Cerebellum (tissue), 4 donors: ENCODE measurements at places on chromosomes 1 and 21. TPM values are rescaled to one million over a fixed set of nuclear protein-coding genes. Genes with fewer than 3 reads are reported as not detected.

GRCh38 chr1:174204697-174205308 lies 45.5 kb downstream of the RABGAP1L start:
- DNase-seq = no peak

GRCh38 chr1:113834716-113835115 lies 22.4 kb upstream of the RSBN1 start:
- DNase-seq = no peak

Gene HSPA6
- 0.27 TPM for total RNA-seq

Gene ARHGEF16
- 0.45 TPM for total RNA-seq

Gene OLFML2B
- total RNA-seq = 3.9 TPM

DNA sequence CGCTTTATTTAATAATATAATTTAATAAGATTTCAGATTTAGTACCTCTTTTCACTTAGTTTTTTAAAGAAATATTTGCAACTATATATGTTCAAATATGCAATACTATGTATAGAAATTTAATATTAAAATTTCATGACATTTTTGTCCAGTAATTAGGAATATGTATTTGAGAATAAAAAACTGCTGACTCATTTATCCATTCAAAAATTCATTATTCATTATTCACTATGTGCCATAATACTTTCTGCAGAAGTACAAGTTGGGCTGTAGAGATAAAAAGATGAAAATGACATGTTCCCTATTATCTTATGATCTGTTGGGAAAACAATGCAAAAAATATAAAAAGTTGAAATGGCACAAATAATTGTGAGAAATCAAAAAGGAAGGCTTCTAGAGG lies 3.4 kb upstream of the C1orf53 start:
- no peak for DNase-seq
